ENCODE measurements at places on chromosomes 2 and 18.

- DNase-seq, result no peak
Observed at GRCh38 chr2:132478461-132479105, 62.0 kb downstream of the GPR39 start.

- no peak for DNase-seq
Observed at GRCh38 chr2:236903978-236904377, 181.7 kb upstream of the COPS8 start.

DNA sequence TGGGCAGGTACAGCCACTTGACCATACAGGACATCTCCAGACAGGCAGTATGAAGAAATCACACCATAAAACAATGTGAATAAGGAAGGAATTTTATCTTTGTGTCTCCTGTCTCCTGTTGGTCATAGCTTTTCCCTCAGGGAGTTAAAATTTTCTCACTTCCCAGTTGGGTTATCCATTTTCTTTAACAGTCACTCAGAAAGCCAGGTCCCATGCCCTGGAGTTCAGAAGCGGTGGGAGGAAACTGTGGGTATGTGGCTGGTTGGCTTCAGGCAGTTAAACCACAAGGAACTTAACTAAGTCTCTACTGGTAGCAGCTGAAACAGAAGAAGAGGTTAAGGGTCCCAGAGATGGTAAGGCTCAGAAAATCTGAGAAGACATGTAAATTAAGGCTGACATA, 6.5 kb upstream of the SMAD2 start:
- no peak for DNase-seq

DNA sequence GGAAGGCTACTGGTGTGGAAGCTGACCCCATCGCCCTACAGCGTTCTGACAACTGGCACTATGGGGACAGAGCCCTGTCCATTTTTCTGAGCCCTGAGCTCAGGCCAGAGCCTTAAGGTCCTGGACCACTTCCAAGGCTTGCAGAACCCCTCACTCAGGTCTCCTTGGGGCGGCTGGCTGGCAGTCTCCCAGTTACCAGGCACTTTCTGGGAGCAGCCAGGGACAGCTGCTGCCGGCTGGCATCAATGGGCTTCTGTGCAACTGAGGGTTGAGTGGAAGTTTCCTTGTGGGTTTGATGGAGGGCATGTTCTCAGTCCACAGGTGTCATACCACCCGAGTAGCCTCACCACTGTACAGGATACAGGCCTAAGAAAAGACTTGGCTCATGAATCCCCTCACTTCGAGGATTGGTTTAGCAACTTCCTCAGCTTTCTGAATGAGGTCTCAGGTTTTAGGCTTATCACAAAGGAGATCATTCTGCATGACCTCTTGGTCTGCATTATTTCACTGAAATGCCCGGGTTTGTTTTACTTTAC, 27.4 kb upstream of the WIPF1 start:
- no peak for DNase-seq

GRCh38 chr18:36843784-36844183, 14.9 kb downstream of the KIAA1328 start:
- DNase-seq, result no peak
